NCI-H1417 treated with DMSO at 0.1 percent for 48 hours (cell line): ENCODE measurements at places on chromosomes 5 and 9.

DNA sequence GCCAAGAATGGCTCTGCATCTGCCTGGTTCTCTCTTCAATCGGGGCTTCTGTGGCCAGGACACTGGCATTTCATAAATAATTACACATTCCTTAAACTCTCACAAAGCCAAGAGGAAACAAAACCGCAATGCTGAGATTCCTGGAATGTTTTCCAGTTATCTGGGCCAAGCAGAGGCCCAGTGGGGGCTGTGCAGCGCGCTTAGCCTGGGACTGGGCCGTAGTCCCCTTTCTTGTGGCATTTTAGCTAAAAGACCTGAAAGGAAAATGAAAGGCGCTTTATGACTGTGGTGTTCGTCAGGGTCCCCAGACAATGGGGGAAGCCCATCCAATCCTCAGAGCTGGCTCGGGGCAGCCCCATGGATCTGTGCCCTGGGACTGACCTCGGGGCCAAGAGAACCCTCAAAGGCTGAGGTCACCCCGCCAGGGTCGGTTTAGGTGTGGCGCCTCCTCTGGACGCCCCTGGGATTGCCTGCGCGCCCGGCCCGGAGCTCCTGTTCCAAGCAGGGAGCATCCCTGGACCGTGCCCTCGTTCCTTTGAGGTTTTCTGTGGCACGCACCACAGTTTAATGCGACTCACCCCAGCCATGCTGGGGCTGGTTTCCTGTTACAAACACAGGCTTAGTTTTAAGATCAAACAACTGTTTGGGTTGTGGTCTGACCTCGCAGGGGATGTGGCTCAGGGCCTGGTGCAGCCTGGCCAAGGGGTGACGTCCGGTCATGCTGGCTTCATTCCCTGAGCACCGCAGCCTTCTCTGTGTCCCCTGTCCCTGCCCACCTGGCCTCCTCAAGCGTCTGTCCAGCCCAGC, 51.5 kb upstream of the NKD2 start:
- no peak for DNase-seq

- no peak for DNase-seq
Observed at GRCh38 chr5:122985954-122986721, 50.4 kb downstream of the PPIC start.

DNA sequence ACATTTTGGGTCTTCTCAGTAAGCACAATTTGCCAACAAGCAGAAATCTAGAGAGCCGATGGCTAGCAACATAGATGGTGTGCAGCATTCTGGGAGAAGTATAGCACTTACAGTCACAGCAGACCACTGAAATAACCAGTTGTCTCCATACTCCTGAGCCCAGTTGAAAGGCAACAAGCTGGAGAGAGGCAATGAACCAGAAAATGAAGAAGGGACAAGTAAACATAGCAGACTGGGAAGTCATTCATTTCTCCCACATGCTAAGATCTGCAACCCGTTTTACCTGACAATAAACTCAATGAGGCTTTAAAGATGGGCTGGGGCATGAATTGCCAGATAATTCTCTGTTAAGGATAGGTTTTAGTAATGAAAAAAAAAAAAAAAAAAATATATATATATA, 575.6 kb upstream of the GRAMD2B start:
- DNase-seq, result no peak

GRCh38 chr9:792331-793260, 48.9 kb upstream of the DMRT1 start:
- no peak for DNase-seq

DNA sequence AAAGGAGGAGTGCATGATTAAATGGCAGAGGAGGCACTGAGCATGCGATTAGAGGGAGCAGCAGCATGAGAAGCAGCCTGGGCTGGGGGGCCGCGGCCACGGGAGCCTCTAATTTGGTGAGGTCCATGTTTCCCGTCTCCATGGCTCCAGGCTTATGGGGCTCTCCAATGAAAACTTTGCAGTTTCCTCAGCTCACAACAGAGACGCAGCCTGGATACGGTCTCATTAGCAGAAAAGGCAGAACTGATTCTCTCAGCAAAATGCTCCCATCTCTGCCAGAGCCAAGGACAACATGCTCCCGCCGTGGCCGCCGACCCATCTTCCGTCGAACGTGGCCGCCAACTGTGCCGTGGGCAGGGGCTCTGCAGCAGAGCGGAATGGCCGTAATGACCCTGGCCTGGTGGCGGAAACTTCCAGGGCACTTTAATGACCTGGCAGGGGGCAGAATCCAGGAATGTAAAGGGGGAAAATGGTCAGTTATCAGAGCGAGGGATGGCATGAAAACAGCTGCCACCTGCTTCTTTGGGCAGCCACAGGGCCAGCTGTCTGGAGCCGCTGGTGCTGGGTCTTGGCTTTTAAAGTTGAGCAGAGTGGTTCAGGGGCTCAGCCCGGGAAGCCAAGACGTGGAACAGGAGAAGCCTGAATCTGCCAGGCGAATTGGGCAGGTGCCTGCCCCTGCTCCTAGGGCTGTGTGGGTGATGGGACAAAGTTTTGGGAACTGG, 76.5 kb downstream of the COL5A1 start:
- DNase-seq, result no peak

DNA sequence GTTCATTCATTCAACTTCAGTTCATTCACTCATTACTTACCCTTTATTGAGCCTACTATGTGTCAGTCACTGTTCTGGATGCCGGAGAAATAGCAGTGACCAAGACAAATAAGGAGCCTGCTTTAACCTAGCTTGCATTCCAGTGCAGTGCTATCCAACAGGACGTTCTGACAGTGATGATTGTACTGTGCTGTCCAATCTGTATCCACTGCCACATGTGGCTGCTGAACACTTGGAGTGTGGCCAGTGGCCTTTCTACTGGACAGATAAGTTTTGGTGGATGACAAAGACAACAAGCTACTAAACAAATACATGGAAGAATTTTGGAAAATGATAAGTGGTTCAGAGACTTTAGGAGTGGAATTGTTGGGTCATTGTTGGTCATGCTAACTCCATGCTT, 33.6 kb downstream of the SUB1 start:
- DNase-seq, result no peak

- DNase-seq, result no peak
Observed at GRCh38 chr9:88835038-88835466, 156.2 kb upstream of the S1PR3 start.
